ENCODE measurements at places on chromosomes 7 and 10.

GRCh38 chr7:126485791-126486190, 767.0 kb downstream of the GRM8 start:
- H3K27ac ChIP-seq: no peak overlapping the region
- no peak for DNase-seq
- no peaks in the 10 kb centered on the region for H3K36me3 ChIP-seq
- H3K4me1 ChIP-seq: no peaks in the 10 kb centered on the region

- H3K36me3 ChIP-seq: 0 out of 2 replicates have a peak, but pooled peaks cover 3% of the 10 kb centered on the region
- H3K27me3 ChIP-seq: no peaks in the 10 kb centered on the region
- H3K4me1 ChIP-seq: peaks cover 24% of the 10 kb centered on the region
- H3K27ac ChIP-seq: no peak overlapping the region
Measured at GRCh38 chr10:93722550-93722949, 20.2 kb upstream of the FRA10AC1 start.

DNA sequence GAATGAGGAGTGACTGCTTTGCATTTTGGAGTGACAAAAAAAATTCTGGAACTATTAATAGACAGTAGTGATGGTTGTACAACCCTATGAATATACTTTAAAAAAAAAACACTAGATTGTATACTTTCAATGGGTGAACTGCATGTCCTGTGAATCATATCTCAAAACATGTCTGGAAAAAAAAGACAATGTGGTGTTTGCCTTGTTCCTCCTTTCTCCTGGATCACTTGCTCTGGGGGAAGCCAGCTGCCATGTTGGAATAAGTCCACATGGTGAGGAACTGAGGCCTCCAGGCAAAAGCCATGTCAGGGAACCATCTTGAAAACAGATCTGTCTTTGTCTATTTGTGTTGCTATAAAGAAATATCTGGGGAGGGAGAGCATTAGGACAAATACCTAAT, 39.5 kb upstream of the YAE1 start:
- no peak overlapping the region for H3K4me3 ChIP-seq
- H3K27ac ChIP-seq: no peak overlapping the region
- H3K27me3 ChIP-seq: no peaks in the 10 kb centered on the region
- no peaks in the 10 kb centered on the region for H3K36me3 ChIP-seq

GRCh38 chr10:33653584-33654367, 319.3 kb upstream of the NRP1 start:
- DNase-seq: no peak
- H3K36me3 ChIP-seq: no peaks in the 10 kb centered on the region
- H3K4me1 ChIP-seq: peaks cover 3% of the 10 kb centered on the region
- no peak overlapping the region for H3K27ac ChIP-seq

- no peaks in the 10 kb centered on the region for H3K36me3 ChIP-seq
- no peaks in the 10 kb centered on the region for H3K27me3 ChIP-seq
- H3K4me3 ChIP-seq: no peak overlapping the region
Measured at GRCh38 chr7:39091774-39092173, 114.1 kb downstream of the POU6F2 start.

- H3K27ac ChIP-seq: no peak overlapping the region
- no peaks in the 10 kb centered on the region for H3K27me3 ChIP-seq
- no peak for DNase-seq
- H3K36me3 ChIP-seq: 0 out of 2 replicates have a peak, but pooled peaks cover 3% of the 10 kb centered on the region
- H3K4me3 ChIP-seq: no peak overlapping the region
- no peaks in the 10 kb centered on the region for H3K4me1 ChIP-seq
Measured at GRCh38 chr7:117025891-117026290, 72.6 kb downstream of the ST7 start.

- H3K27ac ChIP-seq: no peak overlapping the region
- no peaks in the 10 kb centered on the region for H3K27me3 ChIP-seq
- DNase-seq: no peak
- peaks cover 2% of the 10 kb centered on the region for H3K4me1 ChIP-seq
Measured at GRCh38 chr10:5654218-5654755, 12.1 kb downstream of the ASB13 start.

GRCh38 chr10:47452495-47453140, 31.3 kb downstream of the ANXA8 start:
- H3K4me3 ChIP-seq: no peak overlapping the region
- H3K4me1 ChIP-seq: no peaks in the 10 kb centered on the region
- DNase-seq: peak; percentile 17
- no peaks in the 10 kb centered on the region for H3K36me3 ChIP-seq
- H3K27ac ChIP-seq: no peak overlapping the region

DNA sequence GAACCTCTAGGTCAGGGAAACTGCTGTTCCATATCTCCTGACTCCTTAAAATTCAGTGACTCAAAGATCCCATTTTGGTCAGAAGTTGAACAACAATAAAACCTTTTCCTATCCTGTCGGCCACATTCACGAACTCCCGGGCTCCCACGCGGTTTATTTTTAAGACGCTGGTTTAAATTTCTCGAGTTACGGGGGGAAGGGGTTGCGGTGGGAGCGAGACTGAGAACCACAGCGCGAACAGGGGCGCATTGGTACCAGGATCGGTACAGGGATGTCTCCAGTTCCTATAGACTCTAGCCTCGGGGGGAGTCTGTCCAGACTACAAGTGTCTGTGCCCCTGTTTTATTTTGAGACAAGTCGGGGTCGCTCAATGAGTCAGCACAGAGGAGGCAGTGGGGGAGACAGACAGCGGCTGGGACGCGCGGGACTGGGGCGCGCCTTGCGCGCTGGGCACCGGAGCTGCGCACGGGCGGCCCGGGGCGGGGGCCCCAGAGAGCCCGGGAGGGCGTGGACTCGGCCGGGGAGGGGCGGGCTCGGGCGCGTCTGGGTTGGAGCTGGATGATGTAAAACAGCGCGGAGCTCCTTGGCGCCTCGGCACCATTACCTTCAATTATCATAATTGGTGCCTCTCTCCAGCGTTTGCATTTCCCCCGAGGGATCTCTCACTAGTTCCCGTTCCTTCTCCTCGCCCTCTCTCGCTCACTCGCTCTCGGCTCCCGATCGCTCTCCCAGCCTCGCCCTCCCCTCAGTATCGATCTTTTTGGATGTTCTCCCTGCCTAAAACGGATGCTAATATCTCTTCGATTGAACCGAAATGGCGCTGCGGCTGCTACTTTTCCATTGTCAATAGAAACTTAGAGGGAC, 8.7 kb upstream of the BAMBI start:
- peaks cover 10% of the 10 kb centered on the region for H3K4me1 ChIP-seq
- no peaks in the 10 kb centered on the region for H3K36me3 ChIP-seq
- DNase-seq: peak; percentile 77
- no peak overlapping the region for H3K27ac ChIP-seq
- peak overlapping the region; percentile 78 for H3K4me3 ChIP-seq
- peaks cover 45% of the 10 kb centered on the region for H3K27me3 ChIP-seq

GRCh38 chr7:3455806-3456595, 154.9 kb downstream of the SDK1 start:
- DNase-seq: peak; percentile 30
- H3K4me1 ChIP-seq: no peaks in the 10 kb centered on the region
- H3K4me3 ChIP-seq: no peak overlapping the region

DNA sequence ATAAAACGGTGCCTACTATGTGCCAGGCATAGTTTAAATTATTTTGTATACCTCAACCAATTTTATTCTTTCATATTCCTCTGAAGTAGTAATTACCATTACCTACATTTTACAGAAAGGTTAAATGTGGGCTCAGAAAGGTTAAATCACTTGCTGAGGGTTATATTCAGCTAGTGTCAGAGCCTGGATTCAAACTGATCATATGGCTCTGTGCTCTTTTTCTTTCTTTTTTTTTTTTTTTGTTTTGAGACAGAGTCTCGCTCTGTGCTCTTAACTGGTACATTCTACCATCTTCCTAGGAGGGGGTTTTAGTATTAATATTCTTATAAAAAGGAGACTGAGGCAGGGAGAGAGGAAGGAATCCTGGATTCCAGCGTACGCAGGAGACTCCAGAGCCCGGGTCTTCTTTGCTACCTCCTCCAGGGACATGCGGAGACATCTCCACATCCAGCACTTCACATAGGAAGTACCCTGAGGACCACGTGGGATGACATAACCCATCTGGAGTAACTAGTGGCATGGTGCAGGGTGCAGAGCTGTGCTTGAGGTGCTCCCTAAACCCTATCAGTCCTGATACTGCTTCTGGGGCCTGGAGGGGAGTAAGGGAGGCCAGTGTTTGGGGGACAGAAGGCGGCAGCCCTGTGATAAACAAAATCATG, 29.6 kb upstream of the ATXN7L1 start:
- peak overlapping the region; percentile 83 for H3K27ac ChIP-seq
- peaks cover 8% of the 10 kb centered on the region for H3K36me3 ChIP-seq
- peaks cover 21% of the 10 kb centered on the region for H3K4me1 ChIP-seq
- H3K27me3 ChIP-seq: no peaks in the 10 kb centered on the region

DNA sequence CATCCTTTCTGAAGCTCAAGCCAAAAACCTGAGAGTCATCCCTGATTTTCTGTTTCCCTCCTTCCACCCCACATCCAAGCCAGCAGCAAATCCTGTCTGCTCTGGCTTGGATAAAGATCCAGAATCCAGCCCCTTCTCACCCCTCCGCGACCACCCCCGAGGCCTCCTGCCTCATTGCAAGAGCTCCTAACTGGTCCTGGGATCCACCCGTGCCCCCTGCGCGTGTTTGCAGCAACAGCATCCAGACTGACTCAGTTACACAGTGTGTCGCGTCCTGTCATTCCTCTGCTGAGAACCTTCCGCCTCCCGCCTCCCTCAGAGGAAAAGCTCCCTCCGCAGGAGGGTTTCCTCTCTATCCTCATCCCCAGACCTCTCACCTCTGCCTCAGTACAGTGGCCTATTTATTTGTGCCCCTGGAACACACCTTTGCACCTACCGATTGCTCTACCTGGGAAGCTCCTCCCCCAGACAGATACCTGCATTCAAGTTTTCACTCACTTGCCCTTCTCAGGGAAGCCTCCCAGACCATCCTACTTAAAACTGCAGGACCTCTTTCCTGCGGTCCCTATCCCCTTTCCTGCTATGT, 21.6 kb upstream of the GRID1 start:
- 0 out of 2 replicates have a peak overlapping the region, but pooled peaks have one; percentile 5 for H3K4me3 ChIP-seq
- H3K4me1 ChIP-seq: peaks cover 6% of the 10 kb centered on the region
- no peaks in the 10 kb centered on the region for H3K36me3 ChIP-seq
- peaks cover 23% of the 10 kb centered on the region for H3K27me3 ChIP-seq
- DNase-seq: peak; percentile 57
- H3K27ac ChIP-seq: no peak overlapping the region

GRCh38 chr10:123639131-123639530, 27.0 kb upstream of the GPR26 start:
- H3K27me3 ChIP-seq: no peaks in the 10 kb centered on the region
- H3K4me3 ChIP-seq: no peak overlapping the region
- peaks cover 14% of the 10 kb centered on the region for H3K4me1 ChIP-seq
- DNase-seq: no peak
- H3K36me3 ChIP-seq: no peaks in the 10 kb centered on the region

DNA sequence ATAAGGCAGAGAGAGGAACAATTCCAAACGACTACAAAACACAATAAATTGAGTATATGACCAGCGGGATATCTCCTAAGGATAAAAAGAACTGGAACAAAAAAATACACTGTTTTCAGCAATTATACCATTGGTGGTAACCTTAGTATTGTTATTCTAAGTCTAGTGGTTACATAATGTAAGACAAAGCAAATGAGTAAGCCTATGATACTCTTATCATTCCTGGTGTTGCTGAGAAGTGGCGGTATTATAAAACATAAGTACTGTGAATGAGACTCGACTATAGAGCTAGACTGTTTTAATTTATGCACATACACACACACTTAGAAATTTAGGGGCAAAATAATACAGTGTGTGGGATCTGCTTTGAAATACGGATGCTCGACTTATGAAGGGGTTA, 107.7 kb downstream of the NRBF2 start:
- no peak overlapping the region for H3K27ac ChIP-seq
- no peak overlapping the region for H3K4me3 ChIP-seq
- H3K27me3 ChIP-seq: no peaks in the 10 kb centered on the region
- no peak for DNase-seq

DNA sequence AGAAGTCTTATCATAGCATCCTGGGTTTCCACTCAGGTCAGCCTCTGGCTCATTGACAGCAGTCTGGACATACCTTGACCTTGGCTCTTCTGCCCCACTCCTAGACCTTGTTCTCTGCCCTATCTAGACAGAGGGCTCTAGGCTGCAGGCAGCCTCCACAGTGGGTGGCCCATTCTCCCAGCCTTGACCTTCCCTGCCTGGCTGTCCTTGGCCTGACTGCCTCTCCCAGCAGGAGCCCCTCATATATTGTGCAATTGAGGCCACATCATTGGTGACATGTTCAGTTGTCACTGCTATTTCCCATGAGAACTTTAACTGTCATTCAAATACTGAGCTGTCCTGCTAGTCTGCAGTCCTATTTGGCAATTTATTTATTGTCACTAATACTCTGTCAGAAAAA, 503.4 kb downstream of the PLXNA4 start:
- H3K27ac ChIP-seq: no peak overlapping the region
- no peaks in the 10 kb centered on the region for H3K27me3 ChIP-seq
- no peaks in the 10 kb centered on the region for H3K36me3 ChIP-seq
- no peak for DNase-seq

DNA sequence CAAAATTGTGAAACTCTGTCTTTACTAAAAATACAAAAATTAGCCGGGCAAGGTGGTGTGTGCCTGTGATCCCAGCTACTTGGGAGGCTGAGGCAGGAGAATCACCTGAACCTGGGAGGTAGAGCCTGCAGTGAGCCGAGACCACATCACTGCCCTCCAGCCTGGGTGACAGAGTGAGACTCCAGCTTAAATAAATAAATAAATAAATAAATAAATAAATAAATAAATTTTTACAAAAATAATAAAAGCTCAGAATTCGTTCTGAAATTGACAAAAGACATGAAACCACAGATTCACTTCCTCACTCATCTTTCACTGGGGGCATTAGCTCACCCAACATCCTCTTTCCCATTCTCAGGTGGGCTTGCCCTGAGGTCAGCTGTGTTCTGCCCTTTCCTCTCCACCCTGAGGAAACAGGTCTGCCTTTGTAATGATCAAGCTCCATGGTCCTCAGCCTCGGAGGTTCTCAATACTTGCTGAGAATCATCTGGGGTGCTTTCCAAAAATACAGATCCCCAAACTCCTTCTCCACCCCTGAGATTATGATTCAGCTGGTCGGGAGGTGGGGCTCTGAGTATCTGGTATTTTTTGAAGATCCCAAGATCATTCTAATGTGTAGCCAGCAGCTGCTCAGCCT, 29.2 kb upstream of the APBB1IP start:
- H3K4me1 ChIP-seq: no peaks in the 10 kb centered on the region
- H3K27me3 ChIP-seq: no peaks in the 10 kb centered on the region
- no peaks in the 10 kb centered on the region for H3K36me3 ChIP-seq
- no peak overlapping the region for H3K4me3 ChIP-seq

GRCh38 chr7:108283252-108283651, 153.1 kb upstream of the LAMB4 start:
- no peaks in the 10 kb centered on the region for H3K4me1 ChIP-seq
- no peak overlapping the region for H3K4me3 ChIP-seq
- H3K27me3 ChIP-seq: no peaks in the 10 kb centered on the region

DNA sequence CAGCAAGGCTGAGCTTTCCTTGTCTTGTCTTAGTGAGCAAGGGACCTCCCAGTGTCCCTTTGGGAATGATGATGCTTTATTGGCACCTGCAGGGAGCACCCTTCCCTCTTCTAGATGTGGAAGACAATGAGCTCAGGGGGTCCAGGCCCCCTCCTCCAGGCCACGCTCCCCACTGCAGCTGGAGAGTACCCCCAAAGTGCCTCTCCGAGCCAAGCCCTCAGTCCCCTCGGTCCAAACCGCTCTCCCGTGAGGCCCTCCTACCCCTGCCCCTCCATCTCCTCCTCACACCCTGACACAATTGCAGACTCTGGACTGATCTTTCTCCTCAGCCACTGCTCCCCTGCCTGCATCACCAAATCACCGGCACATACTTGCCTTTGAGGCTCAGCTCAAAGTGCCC, 16.7 kb downstream of the RBP3 start:
- no peak overlapping the region for H3K4me3 ChIP-seq
- no peaks in the 10 kb centered on the region for H3K36me3 ChIP-seq
- no peaks in the 10 kb centered on the region for H3K4me1 ChIP-seq
- no peaks in the 10 kb centered on the region for H3K27me3 ChIP-seq
- no peak for DNase-seq
- no peak overlapping the region for H3K27ac ChIP-seq

Data from GM23338 (cell line).